ENCODE measurements at places on chromosomes 13 and 19.

- DNase-seq: no peak
These were observed 432.2 kb upstream of the ZNF507 start for GRCh38 chr19:31913103-31913661.

GRCh38 chr19:10991521-10992081, 30.8 kb downstream of the SMARCA4 start:
- no peak for DNase-seq

DNA sequence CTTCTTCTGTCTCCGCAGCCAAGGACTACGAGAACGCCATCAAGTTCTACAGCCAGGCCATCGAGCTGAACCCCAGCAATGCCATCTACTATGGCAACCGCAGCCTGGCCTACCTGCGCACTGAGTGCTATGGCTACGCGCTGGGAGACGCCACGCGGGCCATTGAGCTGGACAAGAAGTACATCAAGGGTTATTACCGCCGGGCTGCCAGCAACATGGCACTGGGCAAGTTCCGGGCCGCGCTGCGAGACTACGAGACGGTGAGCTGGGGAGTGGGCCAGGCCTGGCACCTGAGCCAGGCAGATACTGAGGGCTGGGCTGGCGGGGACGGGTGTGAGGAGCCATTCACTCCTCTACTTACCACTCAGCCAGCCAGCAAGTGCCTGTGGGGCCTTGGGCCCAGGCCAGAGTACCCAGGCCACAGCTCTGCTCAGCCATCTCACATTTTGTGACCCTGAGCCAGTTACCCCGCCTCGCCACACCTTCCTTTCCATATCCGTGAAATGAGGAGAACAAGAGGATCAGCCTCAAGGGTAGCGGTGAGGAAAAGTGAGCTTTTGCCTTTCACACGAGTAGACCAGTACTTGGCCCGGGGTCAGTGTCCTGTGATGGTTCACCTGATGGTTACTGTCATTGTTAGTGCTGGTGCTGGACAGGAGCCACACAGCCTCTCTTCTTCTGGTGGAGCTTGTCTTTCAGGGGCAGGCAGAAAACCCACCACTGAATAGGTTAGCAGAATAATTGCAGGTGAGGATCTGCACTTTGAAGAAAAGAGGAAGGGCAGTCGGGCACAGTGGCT, 7.0 kb downstream of the PPP5C start:
- DNase-seq: no peak

DNA sequence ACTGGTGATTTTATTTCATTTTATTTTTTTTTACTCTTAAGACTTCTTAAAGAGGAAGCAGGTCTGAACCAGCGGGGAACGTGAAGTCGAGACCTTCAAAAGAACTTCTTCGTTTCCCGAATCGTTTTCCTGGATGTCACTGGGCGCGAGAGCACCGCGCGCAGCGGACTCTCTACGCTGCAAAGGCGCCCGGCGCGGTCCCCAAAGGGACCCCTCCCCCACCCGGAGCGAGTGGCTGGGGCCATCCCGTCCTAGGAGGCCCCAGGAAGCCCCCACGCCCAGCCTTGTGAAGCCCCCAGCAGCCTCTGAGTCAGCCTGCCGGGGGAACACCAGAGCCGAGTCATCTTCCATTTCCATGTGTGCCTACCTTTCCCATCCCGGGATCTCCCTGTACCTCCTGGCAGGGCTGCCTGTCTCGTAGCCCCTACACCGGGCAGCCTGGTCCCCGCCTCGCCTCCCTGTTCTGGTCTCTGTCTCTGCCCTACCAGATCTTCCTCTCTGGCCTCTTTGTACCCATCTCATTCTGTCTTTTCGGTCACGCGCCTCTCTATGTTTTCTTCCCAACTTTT, 608 bp downstream of the CD70 start:
- no peak for DNase-seq

GRCh38 chr13:21123956-21124355, 52.4 kb downstream of the SKA3 start:
- DNase-seq: no peak

DNA sequence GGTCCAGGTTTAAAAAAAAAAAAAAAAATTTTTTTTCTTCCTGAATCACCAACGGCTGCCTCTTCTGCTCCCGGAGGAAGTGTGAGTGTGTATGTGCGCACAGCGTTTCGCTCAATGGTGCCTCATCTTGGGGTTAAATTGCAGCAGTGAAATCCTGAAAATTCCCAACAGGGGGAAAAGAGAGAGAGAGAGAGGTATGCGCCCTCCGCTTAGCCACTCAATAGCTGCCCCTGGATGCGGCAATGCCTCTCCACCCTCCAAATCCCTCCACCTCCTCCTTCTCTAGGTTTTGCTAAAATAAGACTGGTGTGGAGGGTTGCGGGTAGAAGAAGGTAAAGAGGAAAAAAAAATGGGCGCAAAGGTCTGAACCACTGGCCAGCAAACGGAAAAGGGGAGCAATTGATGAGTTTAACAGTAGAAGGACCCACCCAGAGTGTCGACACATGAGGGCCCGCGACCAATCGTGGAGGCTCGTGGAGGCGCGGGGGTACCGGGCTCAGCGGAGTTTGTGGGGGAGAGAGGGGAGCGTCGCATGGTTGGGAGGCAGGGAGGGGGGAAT, 853 bp upstream of the CACNA1A start:
- DNase-seq: no peak

DNA sequence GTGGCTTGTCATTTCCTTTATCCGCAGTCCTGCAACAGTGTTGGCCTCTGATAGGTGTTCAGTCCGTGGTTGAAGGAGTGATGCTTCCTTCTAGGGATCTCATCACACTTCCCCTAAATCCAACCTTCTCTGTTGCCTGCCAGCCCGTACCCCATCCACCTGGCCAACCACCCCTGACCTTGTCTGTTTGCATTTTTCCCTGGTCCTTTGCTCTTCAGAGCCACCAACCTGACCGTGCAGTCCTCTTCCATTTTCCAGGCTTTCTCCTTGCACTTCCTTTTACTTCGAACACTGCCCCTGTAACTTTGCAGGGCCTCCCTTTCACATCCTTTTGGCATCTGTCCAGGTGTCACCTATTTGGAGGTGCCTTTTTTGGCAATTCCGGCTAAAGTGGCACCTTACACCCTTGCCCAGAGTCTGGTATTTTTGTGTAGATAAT, 696 bp downstream of the ZNF460 start:
- DNase-seq: no peak

DNA sequence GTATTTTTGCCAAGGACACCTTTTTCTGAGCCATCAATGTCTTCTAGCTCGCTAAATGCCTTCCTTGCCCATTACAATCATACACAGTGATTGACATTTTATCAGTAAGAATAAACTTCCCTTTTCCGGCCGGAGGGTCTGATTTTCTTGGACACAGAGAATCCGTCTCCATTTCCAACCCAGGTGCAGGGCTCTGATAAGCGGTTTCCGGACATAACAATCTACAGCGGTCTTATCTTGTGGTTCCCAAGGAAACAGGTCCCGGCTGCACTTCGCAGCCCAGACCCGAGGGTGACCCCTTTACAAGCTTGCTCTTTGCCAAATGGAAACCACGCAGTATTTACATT, 5.1 kb upstream of the ZNF77 start:
- no peak for DNase-seq

- no peak for DNase-seq
These were observed 3.5 kb upstream of the SLITRK5 start for GRCh38 chr13:87667686-87668085.

DNA sequence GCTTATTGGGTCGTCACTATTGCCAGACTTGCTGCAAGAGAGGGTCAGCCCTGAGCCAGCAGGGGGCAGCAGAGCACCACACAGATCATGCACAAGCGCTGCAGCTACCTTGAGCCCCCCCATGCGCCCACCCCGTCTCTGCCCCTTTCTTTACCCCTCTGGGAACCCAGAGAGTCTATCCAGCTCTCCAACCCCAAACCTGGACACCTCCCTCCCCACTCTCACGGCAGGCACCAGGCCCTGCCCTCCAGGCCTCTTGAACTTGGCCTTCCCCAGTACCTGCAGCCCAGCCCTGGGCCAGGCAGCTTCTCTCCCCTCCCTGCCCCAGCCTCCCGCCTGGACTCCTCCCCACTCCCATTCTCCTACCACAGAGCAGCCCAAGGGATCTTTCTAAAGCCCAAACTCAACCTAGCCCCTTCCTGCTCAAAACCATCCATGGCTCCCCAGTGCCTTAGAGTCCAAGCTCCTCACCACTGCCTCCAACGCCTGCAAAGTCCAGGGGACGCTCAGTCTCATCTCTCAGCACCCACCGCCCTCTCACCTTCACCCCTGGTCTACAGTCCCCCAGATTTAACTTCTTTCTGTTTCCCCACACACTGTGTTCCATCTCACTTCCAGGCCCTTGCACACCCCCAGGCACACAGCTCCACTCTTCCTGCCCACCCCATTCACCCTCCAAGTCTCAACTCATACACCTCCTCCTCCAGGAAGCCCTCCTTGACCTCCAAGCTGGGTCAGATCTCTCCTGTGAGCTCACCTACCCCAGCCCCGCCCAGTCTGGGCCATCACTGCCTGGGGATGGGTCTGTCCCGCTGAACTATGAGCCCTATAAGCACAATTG, 9.4 kb upstream of the CEACAM16 start:
- DNase-seq: peak; percentile 63

- DNase-seq: no peak
These were observed at the start of gene LATS2 for GRCh38 chr13:21061029-21061763. Gene LATS2 (minus strand): TSS chr13:21061586. CDS start chr13:21046026, 15,560 bp downstream.

- no peak for DNase-seq
These were observed 120.1 kb downstream of the PAN3 start for GRCh38 chr13:28258417-28258816.

- DNase-seq: no peak
These were observed 8.5 kb upstream of the SLC25A15 start for GRCh38 chr13:40780822-40781401.

GRCh38 chr13:29156136-29156535, 336.0 kb downstream of the MTUS2 start:
- DNase-seq: no peak

DNA sequence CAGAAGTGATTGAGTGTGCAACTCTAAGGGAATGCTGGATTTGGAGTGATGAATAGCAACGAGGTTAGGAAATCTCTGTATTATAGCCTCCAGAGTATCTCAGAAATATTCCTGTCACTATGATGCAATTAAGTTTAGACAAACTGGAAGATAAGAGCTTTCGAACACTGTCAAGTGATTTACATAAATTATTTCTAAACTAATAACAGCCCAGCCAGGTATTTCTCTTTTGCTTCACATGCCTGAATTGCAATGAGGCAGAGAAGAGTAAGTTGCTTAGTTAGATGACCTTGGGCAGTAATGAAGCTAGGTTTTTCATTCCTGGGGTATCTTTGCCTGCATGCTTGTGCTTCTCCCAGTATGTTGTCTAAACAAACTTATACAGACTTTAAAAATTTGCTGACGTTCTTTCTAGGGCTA, 134.5 kb downstream of the LMO7 start:
- DNase-seq: no peak
